ENCODE measurements at places on chromosomes 6 and 20.

DNA sequence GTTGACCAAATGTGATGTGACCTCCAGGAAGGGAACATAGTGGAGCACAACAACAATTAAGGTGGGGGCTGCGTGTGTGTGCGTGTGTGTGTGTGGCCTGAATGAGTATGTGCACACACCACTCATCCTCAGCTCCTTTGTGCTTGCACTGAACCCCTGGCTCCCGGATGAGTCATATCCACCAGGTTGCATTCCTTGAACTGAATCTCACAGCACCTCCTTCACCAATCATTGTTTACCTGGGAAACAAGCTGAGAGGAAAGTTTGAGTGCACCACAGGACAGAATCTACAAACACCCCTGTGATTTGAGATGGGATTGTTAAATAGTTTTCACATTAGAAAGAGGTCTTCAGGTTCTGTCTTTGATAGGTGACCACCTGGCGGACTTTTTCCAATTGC is 33.7 kb upstream of the GPR6 start:
- DNase-seq, result no peak

DNA sequence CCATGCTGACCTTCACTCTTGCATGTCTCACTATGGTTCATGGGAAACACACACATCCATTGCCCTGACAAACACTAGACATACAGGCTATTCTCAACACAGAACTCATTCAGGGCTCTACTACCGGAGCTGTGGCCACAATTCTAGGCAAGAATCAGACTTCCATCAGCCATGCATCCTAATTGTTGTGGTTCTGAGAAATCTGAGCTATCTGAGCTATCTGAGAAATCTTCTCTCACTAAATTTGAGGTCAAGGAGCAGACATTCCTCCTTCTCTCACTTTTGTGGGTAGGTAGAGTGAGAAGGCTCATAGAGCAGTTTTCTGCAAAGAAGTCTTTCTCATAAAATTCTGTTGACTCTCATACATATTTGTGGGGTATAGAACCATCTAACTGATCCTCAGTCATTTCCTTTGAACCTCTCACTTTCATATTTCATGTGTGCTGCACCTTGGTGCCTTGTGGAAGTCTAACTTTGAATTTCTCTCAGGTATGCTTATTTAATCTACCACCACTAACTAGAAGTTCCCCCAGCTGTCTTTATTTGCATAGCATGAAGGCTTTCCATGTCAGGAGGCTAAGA is 43.6 kb downstream of the ADGRF1 start:
- no peak for DNase-seq

- DNase-seq, result no peak
Observed at GRCh38 chr6:113894712-113895674, 37.8 kb downstream of the MARCKS start.

DNA sequence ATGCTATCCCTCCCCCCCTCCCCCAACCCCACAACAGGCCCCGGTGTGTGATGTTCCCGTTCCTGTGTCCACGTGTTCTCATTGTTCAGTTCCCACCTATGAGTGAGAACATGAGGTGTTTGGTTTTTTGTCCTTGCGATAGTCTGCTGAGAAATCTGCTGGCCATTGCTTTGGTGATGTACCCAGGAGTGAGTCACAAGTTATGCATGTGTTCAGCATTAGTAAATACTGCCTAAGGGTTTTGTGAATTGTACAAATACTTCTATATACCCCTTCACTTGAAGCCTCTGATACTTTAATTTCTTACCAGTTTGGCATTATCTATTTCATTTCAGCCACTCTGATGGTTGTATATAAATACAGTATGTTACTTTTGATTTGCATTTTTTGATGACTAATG is 711.3 kb upstream of the GJE1 start:
- no peak for DNase-seq

DNA sequence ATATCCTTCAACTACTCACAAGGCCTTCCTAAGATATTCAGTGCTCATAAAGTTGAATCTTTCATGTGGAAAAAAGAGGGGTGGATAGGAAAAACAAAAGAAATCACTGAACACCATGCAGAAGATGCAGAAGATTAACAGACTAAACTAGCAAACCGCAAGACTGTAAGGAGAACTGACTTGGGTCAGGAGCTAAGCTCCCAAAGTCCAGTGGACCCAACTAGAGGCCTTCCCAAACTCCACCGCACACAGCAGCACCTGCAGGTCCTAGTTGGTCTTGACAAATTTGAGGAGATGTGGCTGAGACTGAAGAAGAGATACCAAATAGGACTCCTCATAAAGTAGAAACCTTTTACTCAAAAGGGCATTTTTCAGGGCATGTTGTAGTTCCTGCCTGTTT is 3.3 kb downstream of the RIPK1 start:
- DNase-seq, result no peak

DNA sequence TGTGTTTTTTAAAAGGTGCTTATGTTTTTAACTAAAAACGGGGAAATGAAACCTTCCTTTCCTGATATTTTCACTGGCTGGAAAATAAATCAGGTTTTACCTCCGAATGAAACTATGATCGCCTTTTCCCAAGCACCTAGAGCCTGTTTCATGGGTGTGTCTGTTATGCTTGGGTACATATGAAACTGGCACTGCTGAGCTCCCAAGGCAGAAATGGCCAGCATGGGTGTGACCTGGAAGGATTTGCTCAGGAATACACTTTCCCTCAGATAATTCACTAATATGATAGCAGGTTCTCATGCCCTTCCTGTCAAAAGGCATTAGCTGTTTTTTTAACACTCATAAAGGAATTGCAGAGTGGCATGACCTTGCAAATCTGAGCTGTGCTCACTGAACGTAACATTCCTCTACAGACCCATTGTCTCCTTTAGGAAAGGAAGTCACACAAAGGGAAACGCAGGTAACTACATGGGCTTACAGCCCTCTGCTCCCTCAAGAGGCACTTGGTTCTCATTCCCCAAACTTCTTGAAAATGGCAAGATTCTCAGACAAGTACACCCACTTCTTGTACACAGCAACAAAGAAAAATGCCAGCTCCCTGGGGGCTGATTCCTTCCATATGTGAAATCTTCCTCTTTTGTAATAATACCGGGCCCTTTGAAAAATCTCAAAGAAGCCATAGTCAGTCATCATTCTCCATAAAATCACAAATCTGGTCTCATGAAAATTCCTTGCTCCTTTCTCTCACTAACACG is 72.7 kb downstream of the METTL24 start:
- DNase-seq, result no peak

DNA sequence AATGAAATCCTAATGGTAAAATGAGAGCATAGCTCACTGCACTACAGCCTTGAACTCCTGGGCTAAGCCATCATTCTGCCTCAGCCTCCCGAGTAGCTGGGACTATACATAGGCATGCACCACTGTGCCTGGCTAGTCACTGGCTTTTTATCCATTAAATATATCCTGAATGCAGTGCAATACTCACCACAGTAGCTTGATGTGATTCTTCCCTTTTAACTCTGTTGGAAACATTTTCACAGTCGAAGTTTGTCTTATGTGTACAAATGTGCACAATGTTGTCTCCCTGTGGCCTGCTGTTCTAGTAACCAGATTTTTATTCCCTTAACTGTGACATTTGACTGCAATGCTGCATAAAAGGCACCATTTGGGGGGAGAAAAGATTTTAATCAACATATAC is 56.7 kb downstream of the TRMT6 start:
- no peak for DNase-seq
